Activated gamma-delta T cell (primary cell): ENCODE measurements at places on chromosomes 7 and 10.

GRCh38 chr10:31147210-31147608, 115.5 kb upstream of the ZNF438 start:
- DNase-seq, result no peak

GRCh38 chr7:128888756-128889095, 21.8 kb downstream of the KCP start:
- DNase-seq, result no peak

DNA sequence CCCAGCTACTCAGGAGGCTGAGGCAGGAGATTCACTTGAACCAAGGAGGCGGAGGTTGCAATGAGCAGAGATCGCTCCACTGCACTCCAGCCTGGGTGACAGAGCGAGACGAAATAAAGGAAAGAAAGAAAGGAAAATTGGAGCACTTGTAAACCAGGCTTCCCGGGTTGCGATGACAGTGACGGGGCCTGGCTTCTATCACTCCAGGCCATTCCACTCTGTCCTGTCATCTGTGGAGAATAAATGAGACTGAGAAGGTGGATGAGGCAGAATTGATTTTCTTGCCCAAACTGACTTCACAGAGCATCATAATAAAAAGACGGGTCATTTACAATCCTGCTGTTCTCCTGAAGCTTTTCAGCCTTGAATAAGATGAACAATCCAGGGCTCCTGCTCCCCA, 12.1 kb upstream of the KPNA7 start:
- no peak for DNase-seq

GRCh38 chr10:122252805-122253204, 18.3 kb upstream of the BTBD16 start:
- DNase-seq, result no peak

DNA sequence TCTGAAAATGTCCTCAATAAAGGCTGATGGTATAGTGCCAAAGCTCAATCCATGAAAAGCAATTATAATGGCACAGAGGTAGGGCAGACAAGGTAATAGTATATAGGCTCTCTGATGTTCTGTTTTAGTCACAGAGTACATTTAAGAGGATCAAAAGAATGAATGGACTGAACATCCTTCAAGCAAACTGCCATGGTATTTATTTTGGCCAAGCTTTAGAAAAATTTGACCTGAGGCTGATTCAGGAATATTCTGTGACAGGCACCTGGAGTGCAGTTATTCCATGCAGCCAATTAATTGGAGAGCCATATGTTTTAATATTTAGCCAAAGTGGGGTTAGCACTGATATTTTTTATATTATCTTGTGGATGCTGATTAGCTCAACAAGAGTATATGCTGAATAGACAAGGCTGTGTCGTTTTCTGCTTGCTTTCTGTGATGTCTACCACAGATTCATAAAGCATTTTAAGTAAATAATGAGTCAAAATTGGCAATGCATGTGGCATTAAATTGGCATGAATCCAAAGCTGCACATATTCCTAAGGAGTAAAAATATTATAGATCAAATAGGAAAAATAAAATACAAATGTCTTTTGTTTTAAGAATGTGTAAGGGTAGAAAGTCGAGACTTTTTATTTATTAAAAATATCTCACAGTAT, 177.4 kb downstream of the PCLO start:
- DNase-seq, result no peak

- DNase-seq, result no peak
Observed at GRCh38 chr7:39979406-39980073, 29.5 kb downstream of the CDK13 start.

DNA sequence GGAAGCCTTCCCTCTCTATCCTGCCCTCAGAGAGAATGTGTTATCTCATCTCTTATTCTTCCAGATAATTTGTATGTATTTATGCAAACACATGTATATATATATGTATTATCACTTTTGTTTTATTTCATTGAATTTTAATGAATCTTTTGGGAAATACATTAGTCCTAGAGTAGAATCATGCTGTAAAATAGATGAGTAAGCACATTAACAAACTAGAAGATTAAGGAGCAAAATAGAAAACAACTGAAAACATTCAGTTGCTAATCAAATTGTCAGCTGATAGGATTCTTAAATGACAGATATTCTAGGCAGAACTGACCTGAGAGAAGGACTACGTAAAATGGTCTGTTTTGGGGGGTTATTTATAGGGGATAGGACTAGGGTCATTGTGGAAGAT, 11.2 kb downstream of the KLLN start:
- DNase-seq, result no peak

- DNase-seq, result no peak
Observed at GRCh38 chr7:44061645-44062179, 3.7 kb downstream of the PGAM2 start.
